Stimulated activated CD4-positive, alpha-beta T cell treated with anti-CD3 and anti-CD28 coated beads, Interleukin-1b, Interleukin-23, amount 100 ng/mL, for 1 hour (primary cell): ENCODE measurements at places on chromosomes 4 and X.

DNA sequence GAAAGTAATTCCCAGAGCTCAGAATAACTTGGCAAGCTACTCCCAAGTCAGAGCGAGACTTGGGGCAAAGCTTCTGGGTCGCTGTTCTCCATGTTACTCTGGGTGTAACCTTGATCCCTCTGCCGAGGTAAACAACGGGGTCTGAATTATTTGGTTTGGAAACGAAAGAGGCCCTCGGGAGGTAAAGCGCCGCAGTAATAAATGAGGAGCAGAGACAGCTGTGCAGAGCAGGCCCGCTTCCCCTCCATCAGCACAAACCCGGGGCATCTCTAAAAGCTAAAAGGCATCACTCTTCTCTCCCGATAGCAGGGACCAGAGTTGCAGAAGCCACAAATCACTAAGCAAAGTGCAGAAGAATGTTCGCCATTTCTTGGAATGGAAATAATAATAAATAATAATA lies 561.5 kb downstream of the BCOR start:
- DNase-seq: no peak

DNA sequence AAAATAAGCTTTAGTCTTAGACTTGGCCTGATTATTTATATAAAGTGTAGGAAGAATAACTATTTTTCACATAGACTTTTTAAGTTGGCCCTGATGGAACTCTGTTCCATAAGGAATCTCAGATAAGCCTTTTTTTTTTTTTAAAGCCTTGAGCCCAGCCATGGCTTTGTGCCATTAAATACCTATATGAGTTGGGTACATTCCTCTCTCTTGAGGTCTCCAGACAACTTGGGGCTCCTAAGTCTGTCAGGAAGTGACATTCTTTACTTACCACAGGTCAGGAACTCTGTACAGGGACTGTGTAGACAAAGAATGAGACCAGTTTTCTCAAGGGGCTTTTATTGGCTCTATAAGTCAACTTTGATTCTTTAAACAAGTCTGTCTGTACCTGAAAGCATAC lies 27.1 kb upstream of the IGFBP7 start:
- no peak for DNase-seq

GRCh38 chrX:124208660-124209059 lies 123.8 kb upstream of the TEX13D start:
- no peak for DNase-seq

DNA sequence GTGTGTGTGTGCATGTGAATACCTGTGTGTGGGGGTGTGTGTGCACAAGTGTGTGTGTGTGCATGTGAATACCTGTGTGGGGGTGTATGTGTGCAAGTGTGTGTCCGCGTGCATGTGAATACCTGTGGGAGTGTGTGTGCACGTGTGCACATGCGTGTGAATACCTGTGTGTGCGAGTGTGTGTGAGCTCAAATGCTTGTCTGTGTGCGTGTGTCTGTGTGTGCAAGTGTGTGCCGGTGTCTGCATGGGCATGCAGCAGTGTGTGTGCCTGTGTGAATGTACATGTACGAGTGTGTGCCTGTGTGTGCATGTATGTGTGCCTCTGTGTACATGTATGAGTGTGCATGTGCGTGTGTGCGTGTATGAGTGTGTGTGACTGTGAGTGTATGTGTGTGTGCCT lies 5.0 kb downstream of the DOK7 start:
- no peak for DNase-seq

- no peak for DNase-seq
Measured at GRCh38 chr4:1403591-1404572, 2.4 kb downstream of the NKX1-1 start.

DNA sequence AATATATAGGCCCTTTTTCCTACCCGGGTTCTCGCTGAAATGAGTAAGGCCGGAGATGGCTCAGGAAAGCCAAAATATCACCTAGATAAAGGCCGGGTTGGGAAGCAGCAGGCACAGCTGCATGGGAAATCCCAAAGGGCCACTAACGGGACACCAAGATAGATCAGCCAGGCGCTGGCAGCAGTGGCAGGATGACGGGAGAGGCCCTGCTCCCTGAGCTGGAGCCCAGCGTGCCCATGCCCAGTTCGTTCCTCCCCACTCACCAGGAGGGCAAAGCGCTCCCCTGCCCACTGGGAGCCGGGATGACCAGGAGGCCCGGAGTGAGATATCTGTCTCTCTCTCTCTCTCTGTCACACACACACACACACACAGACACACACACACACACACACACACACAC lies 109.8 kb downstream of the DCTD start:
- no peak for DNase-seq

DNA sequence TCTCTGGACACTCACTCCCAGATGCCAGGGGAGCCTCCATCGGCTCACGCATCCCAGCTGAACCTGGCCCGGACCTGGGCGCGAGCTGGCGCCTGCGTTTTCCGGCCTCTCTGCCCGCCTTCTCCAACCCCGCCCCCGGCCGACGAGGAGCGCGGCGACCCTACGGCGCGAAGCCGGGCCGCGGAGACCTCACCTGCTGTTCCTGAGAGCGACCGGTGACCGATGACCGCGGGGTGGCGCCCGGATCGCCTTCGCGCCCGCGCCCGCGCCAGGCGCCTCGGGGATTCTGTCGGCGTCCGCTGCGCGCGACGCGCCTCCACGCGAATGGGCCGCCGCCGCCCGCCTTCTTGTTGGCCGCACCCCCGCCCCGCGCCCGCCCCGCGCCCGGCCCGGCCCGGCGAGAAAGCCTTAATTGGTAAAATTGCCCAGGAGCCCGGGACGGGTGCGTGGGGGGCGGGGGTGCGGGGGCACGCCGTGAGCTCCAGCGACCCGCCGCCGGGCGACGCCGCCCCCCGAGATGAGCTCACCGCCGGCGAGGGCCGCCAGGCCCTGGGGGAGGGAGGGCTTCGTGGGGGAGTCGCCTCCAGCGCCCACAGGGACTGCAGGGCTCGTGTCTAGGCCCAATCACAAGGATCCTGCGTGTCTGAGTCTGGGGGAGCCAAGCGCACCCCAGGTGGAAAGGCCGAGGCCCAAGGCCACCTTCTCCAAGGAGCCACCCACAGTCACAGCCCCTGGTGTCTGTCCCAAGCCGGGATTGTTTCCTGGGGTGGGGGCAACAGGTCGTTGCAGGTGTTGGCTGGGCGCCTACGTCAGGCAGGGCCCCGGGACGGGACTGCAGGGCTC lies at the start of gene FLNA:
Gene FLNA, minus strand, starts transcription at position 322 of the 843 bp plus-strand sequence. CDS start 3,389 bp downstream, outside the sequence.
- no peak for DNase-seq

GRCh38 chr4:43456383-43456782 lies 563.9 kb downstream of the GRXCR1 start:
- no peak for DNase-seq

DNA sequence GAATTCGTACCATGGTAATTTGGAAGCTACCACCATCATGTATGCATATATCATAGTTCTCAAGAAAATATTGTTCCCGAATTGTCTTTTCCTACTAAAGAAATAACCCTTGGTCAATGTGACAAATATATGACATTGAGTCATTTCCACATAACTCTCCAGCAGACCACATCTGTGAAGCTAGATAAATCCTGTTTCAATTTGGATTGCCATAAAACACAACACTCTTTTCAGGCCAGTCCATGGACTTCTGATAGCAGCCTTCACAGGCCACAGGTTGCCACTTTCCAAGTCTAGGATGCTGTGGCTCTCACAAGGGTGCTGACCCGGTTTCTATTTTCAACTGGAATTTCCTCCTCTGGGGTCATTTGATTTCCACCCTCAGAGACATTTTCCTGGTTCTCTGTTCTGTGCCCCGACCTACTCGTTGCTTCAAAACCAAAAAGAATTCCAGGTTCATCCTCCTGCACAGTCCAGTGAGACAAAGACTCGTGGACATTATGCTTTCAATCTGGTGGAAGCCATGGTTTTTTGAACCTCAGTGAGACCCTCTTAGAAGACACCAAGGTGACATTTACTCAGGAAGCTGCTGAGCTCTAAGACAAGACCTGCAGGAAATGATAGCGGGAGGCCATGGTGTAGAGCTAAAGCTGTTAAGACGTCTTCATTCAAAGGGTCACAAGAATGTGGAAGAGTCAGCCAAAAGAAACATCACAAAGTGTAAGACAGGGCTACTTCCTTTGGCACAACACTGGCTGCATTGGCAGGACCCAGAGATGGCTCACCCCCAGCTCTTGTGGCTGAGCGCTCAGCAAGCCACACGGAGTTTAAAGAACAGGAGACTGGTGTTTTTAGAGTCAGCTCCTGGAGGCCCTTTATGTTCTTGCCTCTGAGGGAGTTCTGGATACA lies 119.8 kb downstream of the AMELX start:
- DNase-seq: no peak

DNA sequence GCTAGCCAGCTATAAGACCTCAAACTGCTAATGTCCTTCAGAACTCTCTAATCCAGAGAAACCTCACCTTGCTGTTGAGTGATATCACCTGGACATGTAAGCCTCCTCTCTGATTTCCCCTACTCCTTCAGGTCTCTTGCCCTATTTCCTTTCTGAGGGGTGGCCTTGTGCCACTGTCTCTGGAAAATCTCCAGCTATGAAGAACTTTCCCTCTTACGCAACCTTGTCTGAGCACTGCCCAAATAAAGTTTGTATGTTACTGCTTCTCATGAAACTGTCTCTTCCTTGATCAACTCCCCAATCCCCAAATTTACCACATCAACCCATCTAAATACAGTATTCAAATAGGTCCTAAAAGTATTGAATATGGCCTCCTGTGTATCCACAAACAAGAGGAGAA lies 53.5 kb upstream of the VEGFD start:
- no peak for DNase-seq

- no peak for DNase-seq
Measured at GRCh38 chr4:121785479-121785878, 15.6 kb upstream of the EXOSC9 start.

DNA sequence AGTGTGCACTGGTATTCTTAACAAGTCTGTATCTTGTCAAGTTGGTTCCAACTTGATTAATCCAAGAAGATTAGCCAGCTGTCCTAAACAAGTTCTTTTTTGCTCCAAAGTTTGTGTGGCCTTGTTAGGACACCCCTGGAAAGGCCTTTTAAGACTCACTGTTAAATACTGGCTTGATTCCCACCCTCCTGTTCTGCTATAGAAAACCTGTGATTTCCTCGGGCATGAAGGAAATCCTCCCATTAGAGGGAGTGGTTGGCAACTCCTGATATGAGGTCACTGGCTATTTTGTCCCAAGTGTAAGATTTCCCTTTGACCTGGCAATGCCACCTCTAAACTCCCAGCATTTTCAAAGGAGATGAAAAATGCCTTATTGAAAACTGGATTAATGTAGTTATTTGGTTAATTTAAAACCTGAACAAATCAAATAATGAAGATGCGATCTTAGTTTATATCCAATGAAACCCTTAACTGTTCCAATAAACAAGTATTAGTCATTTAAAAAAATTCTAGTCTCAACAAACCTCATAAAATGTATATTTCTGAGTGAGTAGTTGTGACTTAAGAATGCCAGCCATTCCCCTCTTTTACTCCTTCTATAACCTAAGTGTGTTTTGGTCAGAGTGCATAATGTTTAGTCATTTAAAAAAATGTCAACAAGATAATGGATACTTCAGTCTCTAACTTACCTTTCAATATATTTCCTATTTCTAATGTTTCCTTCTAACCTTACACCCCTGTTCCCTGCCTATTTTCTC lies 94.4 kb downstream of the NPNT start:
- DNase-seq: no peak

DNA sequence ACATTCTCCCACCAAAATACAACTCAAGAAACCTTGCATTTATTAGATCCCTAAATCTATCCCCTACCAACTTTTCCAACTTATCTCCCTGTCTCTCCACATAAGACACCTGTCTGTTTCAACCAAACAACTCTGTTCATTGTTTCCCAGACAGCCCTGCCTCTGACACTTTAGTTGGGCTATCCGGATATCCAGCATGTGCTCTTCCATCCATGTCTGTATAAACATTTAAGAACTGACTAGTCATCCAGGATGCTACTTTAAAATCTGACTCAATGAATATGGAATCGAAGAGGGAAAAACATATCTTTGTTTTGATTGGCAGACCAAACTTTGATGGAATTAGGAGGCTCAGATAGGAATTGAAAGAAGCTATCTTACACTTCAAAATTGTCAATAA lies 143.2 kb upstream of the DCAF8L1 start:
- DNase-seq: no peak

- no peak for DNase-seq
Measured at GRCh38 chr4:185119927-185120630, 23.0 kb upstream of the SLC25A4 start.
